ENCODE measurements at places on chromosomes 1 and 21.

- no peak for DNase-seq
Measured at GRCh38 chr1:34378968-34379856, 202.5 kb downstream of the C1orf94 start.

- DNase-seq: no peak
Measured at GRCh38 chr1:172069534-172069933, 228.2 kb downstream of the DNM3 start.

- DNase-seq: peak; percentile 36
Measured at GRCh38 chr1:162367073-162367472, 9.6 kb downstream of the SPATA46 start.

DNA sequence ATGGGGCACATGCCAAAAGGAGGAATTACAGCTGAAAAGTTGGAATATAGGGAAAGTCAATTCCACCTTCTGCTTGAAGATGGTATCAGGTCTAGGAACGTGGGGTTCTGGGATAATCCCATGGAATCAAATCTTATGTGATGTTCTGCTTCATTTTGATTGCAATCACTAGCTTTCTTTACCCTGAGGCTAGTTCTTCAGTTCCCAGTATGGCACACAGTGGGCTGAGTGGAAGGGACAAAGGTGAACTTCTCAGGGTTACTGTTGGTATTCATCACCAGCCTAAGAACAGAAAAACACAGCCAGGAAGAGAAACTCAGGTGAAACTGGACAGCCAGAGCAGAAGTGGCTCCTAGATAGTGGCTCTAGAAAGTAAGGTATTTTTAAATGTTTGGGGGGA is 117.8 kb downstream of the TNFSF18 start:
- no peak for DNase-seq

DNA sequence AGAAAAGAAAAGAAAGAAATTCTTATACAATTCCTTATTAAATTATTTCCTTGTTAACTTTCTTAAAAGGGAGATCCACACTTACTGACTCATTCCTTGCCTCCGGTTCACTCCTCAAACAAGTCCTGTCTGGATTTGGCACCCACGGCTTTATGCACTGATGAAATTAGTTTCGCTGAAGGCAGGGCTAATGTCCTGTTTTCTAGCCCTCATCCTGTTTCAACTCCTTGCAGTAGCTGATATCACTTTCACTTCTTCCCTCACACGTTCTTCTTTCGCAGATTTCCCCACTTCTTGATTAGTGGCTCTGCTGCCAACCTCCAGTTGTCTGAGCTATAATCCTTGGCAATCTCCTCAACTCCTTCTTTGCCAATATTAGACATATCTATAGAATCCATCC is 215.2 kb downstream of the URB2 start:
- no peak for DNase-seq

Measured in left ventricle myocardium superior (tissue), 1 donor.